Stimulated activated CD4-positive, alpha-beta T cell treated with anti-CD3 and anti-CD28 coated beads, Interleukin-2, amount 100 ng/mL, for 24 hours (primary cell): ENCODE measurements at places on chromosomes 16 and 17.

- no peak for DNase-seq
Measured at GRCh38 chr16:22983614-22984013, 165.6 kb downstream of the USP31 start.

DNA sequence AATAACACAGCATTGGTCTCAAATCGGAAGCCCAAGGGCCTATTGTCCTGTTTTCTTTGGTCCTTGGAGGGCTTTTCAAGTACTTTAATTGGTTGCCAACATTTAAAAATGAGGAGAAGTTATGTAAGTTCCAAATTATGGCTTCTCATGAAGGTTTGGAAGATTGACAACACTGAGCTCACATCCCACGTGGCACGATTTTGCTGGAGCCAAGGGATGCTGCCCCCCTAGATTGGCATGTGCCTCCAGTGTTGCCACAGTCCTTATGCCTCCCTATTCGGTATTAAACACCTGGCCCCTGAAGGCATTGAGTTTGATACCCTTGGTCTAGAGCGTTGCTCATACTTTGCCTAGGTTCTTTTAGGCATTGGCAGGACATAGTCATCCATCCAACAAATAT, 108.0 kb downstream of the ZNF18 start:
- no peak for DNase-seq

DNA sequence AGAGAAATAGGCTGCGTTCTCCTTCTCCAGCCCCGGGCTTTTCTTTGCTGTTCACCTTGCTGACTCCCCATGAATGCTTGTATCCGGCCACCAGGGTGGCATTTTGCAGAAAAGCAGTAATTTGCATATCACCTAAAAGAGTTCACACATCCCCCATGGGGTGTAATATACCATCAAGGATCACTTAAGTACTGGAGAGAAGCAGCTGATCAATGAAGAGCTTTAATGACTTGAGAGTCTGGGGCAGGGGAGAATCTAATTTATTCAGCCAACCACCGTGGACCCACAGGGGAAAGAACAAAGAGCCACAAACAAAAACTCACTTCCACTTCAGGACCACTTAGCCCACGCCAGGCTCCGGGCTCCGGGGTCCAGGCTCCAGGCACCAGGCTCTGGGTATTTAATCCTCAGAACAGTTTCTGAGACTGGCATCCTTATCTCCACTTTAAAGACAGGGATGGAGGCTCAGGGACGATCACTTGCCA, 33.9 kb upstream of the SEC14L1 start:
- DNase-seq, result no peak

GRCh38 chr16:54355251-54355650, 68.7 kb upstream of the IRX3 start:
- no peak for DNase-seq

DNA sequence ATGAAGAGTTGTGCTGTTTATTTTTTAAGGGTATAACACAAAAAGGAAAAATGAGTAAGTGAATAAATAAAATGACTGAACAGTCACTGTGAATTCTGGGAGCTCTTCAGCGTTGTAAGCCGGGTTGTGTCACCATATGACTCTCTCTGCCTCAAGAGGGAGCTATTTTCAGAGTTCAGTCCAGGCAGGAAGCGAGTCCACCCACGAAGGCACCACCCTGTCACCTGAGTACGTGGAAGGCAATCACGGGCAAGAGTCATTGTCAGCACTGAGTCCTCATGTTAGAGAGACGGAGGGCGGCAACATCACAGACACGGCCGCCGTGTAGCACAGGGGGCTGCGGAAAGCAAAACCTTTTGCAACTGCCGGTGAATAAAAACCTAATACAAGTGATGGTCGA, 227.6 kb downstream of the UTP18 start:
- no peak for DNase-seq

- no peak for DNase-seq
Measured at GRCh38 chr17:39600997-39601597, 6.6 kb downstream of the NEUROD2 start.

GRCh38 chr16:80029761-80030481, 429.4 kb upstream of the MAF start:
- DNase-seq, result no peak

GRCh38 chr16:88805340-88805715, 1.7 kb downstream of the CDT1 start:
- DNase-seq, result no peak

DNA sequence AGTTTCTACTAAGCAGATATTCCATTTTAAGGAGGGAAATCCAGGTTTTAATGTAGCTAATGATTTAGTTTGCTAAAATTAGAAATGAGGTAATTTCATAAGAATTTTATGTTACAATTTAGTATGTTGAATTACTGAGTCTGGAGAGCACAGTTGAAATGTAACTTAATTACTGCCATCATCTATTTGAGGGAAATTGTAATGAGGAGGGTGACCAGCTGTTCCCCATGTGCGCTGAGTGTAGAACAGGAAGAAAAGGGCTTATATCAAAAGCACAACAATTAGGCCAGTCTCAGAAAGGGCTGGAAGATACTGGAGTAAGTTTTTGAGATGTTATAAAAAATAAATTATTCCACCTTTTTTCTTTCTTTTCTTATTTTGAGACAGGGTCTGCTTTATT, 735.1 kb upstream of the GOT2 start:
- DNase-seq, result no peak

GRCh38 chr17:72397687-72398086, 276.9 kb downstream of the SOX9 start:
- DNase-seq, result no peak

GRCh38 chr17:60161598-60162330, 12.0 kb downstream of the CA4 start:
- no peak for DNase-seq

- no peak for DNase-seq
Measured at GRCh38 chr17:13120864-13121263, 103.0 kb upstream of the ELAC2 start.

- no peak for DNase-seq
Measured at GRCh38 chr17:77995146-77995852, 36.8 kb downstream of the TNRC6C start.

DNA sequence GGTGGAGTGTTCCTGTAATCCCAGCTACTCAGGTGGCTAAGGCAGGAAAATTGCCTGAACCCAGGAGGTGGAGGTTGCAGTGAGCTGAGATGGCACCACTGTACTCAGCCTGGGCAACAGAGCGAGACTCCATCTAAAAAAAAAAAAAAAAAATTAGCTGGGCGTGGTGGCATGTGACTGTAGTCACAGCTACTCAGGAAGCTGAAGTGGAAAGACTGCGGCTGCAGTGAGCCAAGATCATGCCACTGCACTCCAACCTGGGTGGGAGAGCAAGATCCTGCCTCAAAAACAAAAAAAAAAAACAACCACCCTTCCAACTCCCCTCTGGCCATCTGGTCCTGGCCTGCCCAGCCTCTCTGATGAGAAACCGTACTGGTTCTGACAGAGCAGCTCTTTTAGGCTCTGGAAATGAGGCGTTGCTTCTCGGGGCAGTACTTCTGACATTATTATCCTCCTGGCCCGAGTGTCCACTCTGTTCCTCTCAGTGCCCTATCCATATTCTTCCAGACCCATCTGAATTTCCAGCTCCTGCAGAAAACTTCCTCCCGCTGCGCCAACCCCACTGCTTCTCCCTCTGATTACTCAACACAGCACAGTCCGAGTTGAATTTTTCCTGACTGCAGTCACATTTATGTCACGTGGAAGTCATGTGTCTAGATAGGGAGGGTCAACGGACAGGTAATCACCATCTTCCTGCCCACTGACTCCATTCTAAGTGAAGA, 13.3 kb downstream of the GGA2 start:
- DNase-seq, result no peak
